ENCODE measurements at places on chromosomes 3 and 15. TPM values are rescaled to one million over a fixed set of nuclear protein-coding genes. Genes with fewer than 3 reads are reported as not detected.

The LNP1 gene
- 3.0 TPM for total RNA-seq

The SAXO2 gene
- 0.73 TPM for total RNA-seq

The DLL4 gene
- total RNA-seq: 8.9 TPM

The SAMD7 gene
- not detected for total RNA-seq

GRCh38 chr3:189270248-189270832 lies 98.6 kb downstream of the TPRG1 start:
- no peak for ATAC-seq

- ATAC-seq: no peak
Observed at GRCh38 chr3:13215940-13216546, 142.8 kb upstream of the IQSEC1 start.

GRCh38 chr3:175222356-175222755 lies 363.2 kb downstream of the NAALADL2 start:
- ATAC-seq: no peak

DNA sequence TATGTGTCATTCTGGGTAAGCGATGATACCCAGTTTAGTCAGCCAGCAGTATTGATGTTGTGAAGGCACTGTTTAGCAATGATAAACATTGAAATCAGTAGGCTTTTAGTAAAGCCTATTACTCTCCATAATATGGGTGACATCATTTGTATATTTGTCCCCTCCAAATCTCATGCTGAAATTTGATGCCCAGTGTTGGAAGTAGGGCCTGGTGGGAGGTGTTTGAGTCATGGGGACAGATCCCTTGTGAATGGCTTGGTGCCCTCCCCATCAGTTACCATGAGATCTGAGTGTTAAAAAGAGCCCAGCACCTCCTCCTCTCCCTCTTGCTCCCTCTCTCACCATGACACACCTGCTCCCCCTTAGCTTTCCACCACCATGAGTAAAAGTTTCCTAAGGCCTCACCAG lies 31.4 kb upstream of the FAN1 start:
- no peak for ATAC-seq

GRCh38 chr15:51840692-51841091 lies 11.2 kb downstream of the TMOD3 start:
- no peak for ATAC-seq

GRCh38 chr15:82709081-82709420 lies 624 bp downstream of the AP3B2 start:
- no peak for ATAC-seq

DNA sequence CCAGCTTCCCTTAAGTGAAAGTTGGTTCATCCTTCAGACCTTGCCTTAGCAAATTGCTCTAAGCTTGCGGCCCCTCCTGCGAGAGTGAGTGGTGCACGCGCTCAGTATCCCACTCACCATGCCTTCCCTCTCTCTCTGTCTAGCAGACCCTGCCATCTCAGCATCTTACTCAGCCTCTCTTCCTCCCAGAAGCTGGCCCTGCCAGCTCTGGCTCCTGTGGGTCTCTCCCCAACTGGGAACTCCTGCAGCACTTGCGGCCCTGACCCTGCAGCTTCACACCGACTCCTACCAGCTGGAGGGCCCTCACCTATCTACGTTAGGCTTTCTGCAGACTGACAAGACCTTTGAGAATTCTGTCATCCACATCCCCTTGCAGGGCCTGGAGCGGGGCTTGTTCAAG lies 286.1 kb upstream of the TLE3 start:
- no peak for ATAC-seq

DNA sequence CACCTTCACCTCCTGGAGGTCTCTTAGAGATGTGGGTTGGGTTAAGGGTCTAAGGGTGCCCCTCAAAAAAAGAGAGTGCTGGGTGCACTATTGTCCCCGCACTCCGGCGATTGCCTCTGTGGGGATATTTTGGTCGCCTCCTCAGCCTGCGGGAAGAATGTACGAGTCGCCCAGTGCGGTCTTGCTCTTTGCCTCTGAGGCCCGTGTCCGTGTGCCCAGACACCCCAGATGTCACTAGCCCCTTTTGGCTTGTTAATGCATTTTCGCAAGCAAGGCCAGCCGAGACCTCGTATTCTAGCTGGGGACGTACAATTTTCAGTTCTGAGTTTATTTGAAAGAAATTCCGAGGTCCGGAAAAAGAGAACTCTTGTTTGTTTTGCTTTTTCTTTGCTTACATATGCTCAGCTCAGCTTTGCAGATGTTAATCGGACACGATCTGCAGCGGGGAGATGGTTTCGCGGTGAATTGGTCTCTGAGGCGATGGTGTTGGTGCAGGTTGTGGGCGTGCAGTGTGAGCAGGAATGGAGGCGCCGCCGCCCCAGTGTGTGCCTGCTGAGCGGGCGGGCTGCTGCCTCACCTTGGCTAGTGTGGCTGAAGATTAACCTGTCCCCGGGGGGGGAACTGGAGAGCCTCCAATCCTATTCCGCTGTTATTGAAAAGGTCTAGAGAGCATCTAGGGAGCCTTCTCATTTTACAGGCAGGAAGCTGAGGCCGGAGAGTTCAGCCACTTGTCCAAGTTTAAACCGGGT lies 1.4 kb downstream of the ST6GAL1 start:
- peak; percentile 5 for ATAC-seq
